ENCODE measurements at places on chromosomes 2 and 18.
A peak's percentile ranks its signal among the peaks of the same experiment; 100 is the strongest.

DNA sequence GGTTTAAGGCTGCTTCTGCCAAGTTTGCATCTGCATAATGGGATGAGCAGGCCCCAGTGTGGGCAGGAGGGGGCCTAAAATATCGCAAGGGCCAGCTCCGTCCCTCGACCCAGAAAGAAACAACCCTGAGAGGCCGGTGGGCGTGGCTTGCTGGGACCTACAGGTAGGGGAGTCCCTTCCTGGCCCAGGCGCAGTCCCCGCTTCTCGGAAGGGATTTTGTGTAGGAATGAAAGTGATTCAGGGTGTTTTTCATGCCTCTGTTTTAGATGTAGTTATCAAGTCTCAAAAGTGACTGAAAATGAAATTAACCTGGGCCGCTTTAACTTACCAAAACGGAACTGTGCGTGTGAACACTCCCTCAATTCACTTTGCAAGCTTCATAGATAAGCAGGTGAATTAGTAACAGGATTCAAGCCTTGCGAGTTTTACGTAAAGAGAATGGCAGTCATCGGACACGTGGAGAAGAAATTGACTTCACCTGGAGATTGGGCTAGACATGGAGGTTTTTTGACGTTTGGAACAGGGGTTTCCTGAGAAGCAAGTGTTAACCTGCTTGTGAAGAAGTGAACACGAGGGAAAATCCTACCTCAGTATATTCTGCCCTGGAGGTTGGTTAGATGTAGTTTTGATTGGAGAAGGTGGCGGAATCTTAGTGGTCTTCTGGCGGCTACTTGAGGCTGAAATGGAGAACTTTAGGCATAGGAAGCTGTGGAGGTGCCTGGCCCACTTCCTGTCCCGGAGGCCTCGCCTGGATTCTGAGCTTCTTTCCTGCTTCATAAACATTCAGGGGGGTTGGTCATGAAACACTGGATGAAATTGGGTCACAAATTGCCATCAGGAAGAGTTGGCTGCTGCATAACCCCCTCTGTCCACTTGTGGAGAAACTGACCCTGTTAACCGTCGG, 1.7 kb downstream of the NCK2 start:
- no peak for DNase-seq

DNA sequence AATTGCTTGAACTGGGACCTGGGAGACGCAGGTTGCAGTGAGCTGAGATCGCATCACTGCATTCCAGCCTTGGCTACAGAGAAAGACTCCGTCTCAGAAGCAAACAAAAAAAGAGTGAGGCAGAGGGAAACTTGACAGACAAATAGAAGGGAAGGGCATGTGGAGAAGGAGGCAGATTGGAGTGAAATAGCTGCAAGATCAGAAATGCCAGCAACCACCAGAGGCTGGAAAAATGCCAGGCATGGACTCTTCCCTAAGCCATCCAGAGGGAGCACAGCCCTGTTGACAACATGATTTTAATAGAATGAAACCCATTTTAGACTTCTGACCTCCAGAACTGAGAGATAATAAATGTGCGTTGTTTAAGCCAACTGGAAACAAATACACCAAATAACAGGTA, 447.2 kb upstream of the SPHKAP start:
- DNase-seq, result no peak

GRCh38 chr2:232508251-232508650, 11.9 kb upstream of the PRSS56 start:
- no peak for DNase-seq

- DNase-seq, result no peak
Observed at GRCh38 chr2:188526701-188527100, 235.0 kb downstream of the GULP1 start.

DNA sequence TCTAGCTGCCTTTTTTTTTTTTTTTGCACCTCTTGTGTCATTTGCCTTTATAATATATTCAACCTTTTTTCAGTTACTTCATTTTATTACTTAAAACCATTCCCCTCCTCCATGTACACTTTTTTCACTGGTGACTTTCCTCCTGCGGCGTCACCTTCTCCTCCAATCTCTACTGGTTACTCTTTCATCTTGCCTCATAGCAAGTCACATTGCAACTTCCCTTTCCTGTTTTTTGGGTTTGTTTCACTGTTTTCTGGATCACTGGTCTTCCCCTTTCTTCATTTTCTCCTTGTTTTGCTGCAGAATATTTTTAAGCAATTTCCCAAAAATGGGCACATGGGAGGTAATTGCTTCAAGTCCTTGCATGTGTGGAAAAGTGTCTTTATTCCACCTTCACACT, 37.7 kb upstream of the GPR155 start:
- peak; percentile 94 for DNase-seq

GRCh38 chr2:132374961-132375360, 41.6 kb upstream of the GPR39 start:
- DNase-seq, result peak; percentile 10

GRCh38 chr2:65916785-65917295, 484.4 kb upstream of the SPRED2 start:
- DNase-seq, result no peak

GRCh38 chr2:98936353-98937351, 627 bp upstream of the CRACDL start:
- DNase-seq, result peak; percentile 81

DNA sequence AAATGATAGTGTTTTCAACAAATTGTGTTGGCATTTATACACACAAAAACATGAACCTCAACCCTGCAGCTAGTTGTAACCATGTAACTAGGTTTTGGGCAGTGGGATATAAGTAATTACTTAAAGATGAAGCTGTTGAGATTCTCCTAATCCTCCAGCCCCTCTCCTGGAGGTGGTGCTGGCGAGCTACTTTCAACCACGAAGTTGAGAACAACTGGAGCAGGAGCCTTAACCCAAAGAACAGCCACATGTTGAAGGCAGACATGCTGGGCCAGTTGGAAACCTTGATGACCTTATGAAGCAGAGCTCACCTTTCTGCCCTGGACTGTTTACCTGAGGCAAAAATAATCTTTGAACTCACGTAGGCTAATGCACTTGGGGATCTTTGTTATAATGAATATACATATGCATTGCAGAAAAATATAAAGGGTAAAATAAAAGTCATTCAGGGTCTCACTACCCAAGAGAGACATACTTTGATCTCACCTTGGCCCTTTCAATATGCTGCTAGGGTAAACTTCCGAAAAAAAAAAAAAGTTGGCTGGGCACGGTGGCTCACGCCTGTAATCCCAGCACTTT, 89.6 kb upstream of the NPAS2 start:
- peak; percentile 75 for DNase-seq

GRCh38 chr2:173520918-173521317, 166.2 kb downstream of the CDCA7 start:
- no peak for DNase-seq

- DNase-seq, result no peak
Observed at GRCh38 chr2:48406116-48406515, 123.8 kb upstream of the STON1 start.

- DNase-seq, result no peak
Observed at GRCh38 chr18:78507217-78507616, 472.4 kb upstream of the SALL3 start.

- DNase-seq, result peak; percentile 86
Observed at GRCh38 chr18:58362027-58362575, 266.8 kb downstream of the ALPK2 start.
